ENCODE measurements at places on chromosomes 16 and 17.

DNA sequence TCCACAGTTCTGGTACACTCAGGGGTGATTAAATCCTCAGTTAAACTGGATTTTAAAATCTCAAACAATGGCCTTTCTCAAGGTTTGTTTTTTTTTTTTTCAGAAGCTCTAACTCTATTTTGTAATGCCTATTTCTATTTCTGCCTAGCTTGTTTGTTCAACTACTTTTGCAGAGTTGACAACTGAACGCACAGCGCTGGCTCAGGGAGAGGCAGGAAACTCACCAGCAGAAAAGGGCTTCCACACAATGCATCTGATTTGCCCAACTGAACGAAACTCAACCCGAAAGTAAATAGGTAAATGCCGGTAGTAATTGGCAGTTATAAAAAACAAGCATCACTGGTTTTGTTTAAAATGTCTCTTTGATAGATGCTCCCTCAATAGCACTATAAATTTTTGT is 52.7 kb upstream of the CNEP1R1 start:
- no peak for DNase-seq

DNA sequence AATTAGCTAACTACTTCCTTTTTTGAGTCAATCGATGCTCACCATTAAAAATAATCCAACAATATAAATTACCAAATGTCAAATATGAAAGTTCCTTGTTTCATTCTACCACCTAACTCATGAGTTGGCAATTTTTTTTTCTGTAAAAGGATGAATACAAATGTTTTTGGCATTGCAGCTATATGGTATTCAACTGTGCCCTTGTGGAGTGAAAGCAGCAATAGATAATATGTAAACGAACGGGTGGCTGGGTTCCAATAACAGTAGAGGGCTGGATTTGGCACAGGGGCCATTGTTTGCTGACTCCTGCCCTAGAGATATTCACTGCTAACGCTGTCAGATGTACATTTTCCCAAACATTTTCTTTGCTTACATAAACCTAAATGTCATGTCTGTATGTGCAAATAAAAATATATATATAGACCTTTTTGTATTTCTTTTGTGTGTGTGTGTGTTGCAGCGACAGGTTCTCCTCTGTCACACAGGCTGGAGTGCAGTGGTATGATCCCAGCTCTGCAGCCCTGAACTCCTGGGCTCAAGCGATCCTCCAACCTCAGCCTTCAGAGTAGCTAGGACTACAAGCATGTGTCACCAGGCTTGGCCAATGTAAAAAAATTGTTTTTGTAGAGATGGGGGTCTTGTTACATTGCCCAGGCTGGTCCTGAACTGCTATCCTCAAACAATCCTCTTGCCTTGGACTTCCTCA is 73.9 kb downstream of the RPGRIP1L start:
- no peak for DNase-seq

- no peak for DNase-seq
These were observed 33.1 kb upstream of the SBK1 start for GRCh38 chr16:28259091-28259780.

DNA sequence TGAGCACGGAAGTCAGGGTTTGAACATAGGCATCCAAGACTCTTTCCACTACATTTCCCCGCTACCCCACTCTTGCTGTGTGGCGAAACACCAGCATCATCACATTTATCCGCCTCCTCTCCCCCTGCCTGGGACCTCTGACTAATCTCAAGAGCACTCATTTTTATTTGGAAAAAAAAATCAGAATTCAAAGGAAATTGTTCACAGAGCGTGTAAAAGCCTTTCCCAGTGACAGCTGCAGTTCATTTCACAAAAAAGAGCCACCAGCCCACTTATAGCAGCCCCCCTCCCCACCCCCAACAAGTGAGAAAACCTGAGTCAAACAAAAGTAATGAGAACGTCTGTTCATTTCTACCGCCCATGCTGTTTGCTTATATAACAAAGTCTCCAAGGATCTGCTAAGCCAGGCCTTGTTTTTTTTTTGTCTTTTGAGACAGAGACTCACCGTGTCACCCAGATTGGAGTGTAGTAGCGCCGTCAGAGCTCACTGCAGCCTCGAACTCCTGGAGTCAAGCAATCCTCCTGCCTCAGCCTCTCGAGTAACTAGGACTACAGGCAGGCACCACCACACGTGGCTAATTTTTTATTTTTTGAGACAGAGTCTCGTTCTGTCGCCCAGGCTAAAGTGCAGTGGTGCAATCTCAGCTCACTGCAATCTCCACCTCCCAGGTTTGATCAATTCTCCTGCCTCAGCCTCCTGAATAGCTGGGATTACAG is 48.3 kb upstream of the HAPSTR1 start:
- DNase-seq = no peak

DNA sequence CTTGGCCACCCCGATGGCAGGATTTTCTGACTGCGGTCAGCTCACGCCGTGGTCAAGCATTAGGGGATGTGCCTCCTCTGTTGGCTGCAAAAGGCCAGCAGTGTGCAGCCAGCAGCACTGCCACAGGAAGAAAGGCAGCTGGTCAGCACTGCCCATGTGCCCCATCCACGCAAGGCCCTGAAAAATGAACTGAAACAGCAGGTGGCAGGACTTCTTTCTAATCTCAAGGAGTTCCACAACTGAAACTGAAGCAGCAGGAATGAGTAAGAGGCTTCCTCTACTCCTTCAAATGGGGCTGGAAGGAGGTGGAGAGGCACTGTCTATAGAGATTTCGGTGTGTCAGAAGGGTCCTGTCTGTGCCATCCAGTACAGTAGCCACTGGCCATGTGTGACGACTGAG is 3.2 kb downstream of the ZNF500 start:
- no peak for DNase-seq
